Mammary microvascular endothelial cell (primary cell): ENCODE measurements at places on chromosomes 4 and X. TPM values are rescaled to one million over a fixed set of nuclear protein-coding genes. Genes with fewer than 3 reads are reported as not detected.

The ZBTB33 gene
- 13.7 and 14.3 TPM in 2 replicates for total RNA-seq

The PAK3 gene
- total RNA-seq: 0.13 and 0.34 TPM in 2 replicates

The COL4A5 gene
- total RNA-seq: 8.1 and 18.1 TPM in 2 replicates

The CCNB3 gene
- 0.10 and 0.20 TPM in 2 replicates for total RNA-seq

The NEUROG2 gene
- total RNA-seq: not detected in 2 replicates

The SLC25A14 gene
- 5.0 and 6.5 TPM in 2 replicates for total RNA-seq

The DDX53 gene
- total RNA-seq: not detected in 2 replicates

The SNCA gene
- total RNA-seq: 67.6 and 68.1 TPM in 2 replicates

The SPRY1 gene
- 35.8 and 50.7 TPM in 2 replicates for total RNA-seq

The KLHL13 gene
- total RNA-seq: 1.4 and 1.7 TPM in 2 replicates

The TEX13B gene
- not detected in 2 replicates for total RNA-seq

The DCHS2 gene
- not detected in 2 replicates for total RNA-seq

The FAM184B gene
- total RNA-seq: not detected in 2 replicates

The CFP gene
- total RNA-seq: 0.20 TPM in 1 of 2 replicates, not detected in the other

The IL15 gene
- total RNA-seq: 2.6 and 4.1 TPM in 2 replicates

The SH3D19 gene
- 64.3 and 70.1 TPM in 2 replicates for total RNA-seq

The MAOB gene
- not detected in 2 replicates for total RNA-seq

The DOK7 gene
- not detected in 2 replicates for total RNA-seq

The BMX gene
- 13.5 and 14.0 TPM in 2 replicates for total RNA-seq

The UCP1 gene
- not detected in 2 replicates for total RNA-seq

The SSX2B gene
- not detected in 2 replicates for total RNA-seq

The CXCL6 gene
- total RNA-seq: 0.67 and 1.5 TPM in 2 replicates
